ENCODE measurements at places on chromosomes 12 and 14.
A peak's percentile ranks its signal among the peaks of the same experiment; 100 is the strongest.

DNA sequence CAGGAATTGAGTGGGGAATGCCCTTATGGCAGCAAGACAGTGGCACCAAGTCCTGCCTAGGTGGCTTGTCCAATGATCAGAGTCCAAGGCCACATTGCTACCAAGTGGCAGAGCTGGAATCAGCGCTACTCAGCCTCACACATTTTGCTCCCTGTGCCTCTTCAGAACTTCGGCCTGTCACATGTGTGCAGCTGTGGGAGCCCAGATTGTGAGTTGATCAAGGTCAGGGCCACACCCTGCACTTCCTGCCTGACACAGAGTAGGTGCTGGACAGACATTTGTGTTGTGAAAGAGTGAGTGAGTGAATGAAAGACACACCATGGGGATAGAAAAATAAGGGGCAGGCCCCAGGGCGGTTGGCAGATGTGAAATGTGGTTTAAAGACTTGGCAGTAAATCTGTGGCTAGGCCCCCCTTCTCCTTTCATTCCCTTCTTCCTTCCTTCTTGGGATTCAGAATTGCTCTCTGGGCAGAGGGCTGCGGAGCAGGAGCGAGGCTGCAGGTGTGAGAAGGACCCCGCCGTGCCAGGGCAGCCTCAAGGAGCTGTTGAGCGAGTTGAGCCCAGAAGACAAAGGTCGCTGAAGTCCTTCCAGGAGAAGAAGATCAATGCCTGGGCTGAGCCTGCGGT, 83.5 kb downstream of the SLC25A47 start:
- DNase-seq: no peak

DNA sequence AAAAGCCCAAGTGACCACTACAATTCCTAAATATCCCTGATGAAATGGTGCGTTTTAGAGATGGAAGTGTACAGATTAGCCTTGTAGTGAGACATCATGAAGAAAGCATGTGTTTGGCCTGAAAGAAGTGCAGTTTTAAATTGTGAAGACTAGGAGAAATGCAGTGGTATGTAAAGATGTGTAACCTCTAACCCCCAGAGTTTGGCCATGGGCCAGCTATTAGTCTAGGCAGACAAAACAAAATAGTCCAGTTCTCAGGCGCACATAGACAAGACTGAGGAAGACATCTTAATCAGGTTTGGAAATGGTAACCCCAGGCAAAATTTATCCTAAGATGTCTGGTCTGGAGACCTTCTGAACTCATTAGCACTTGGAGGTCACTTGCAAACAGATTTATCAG, 23.4 kb downstream of the WBP11 start:
- no peak for DNase-seq

GRCh38 chr14:98037831-98038230, 1234.2 kb downstream of the BCL11B start:
- DNase-seq: no peak

DNA sequence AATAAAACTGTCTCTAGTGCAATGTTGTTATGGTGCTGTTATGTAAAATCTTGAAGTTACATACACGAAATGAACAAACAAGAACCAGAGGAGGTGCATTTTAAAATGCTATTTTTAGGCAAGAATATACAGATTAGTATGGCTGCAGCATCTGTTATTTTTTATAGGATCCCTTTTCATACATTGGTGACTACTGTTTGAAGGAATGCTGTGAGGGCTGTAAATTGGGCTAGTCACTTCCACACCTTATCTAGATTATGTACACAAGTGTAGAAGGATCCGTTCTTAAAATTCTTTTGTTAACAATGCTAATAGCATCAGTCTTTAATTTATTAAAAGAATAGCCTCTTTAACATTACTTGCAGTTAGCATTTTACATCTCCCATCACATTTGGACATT, 284.3 kb upstream of the MDGA2 start:
- no peak for DNase-seq

- DNase-seq: peak; percentile 87
These were observed 148.9 kb downstream of the PPM1H start for GRCh38 chr12:62785941-62786559.

All from GM04503 (cell line).